ENCODE measurements at places on chromosomes 13 and 19. TPM values are rescaled to one million over a fixed set of nuclear protein-coding genes. Genes with fewer than 3 reads are reported as not detected.

Gene ZNF835
- 11.0 TPM for total RNA-seq

Gene PHLDB3
- 3.4 TPM for total RNA-seq

Gene C5AR1
- 0.31 TPM for total RNA-seq

Gene CYP2A6
- not detected for total RNA-seq

Gene KCNC3
- 5.9 TPM for total RNA-seq

Gene ZNF8
- total RNA-seq, result 27.5 TPM

Gene NCR1
- total RNA-seq, result not detected

Gene TMEM86B
- total RNA-seq, result 4.4 TPM

Gene U2AF2
- 76.7 TPM for total RNA-seq

Gene BCL3
- total RNA-seq, result not detected

Gene ELANE
- not detected for total RNA-seq

Gene CCL25
- total RNA-seq, result not detected

Gene BST2
- total RNA-seq, result 1.6 TPM

Gene DYRK1B
- 30.4 TPM for total RNA-seq

Gene DAPK3
- total RNA-seq, result 62.6 TPM

Gene TLE2
- total RNA-seq, result 11.3 TPM

Gene CEACAM8
- total RNA-seq, result not detected

Gene LMO7
- 275 TPM for total RNA-seq

Gene PNMA8B
- total RNA-seq, result 14.4 TPM

Gene NCCRP1
- not detected for total RNA-seq

Gene ZIC5
- 1.3 TPM for total RNA-seq

Gene PSG1
- total RNA-seq, result not detected

Gene ZNF534
- total RNA-seq, result 9.4 TPM

Gene PRR19
- total RNA-seq, result 2.8 TPM

Gene SIGLEC10
- total RNA-seq, result 1.9 TPM

Gene KCNN1
- total RNA-seq, result 37.6 TPM

Gene CDC16
- total RNA-seq, result 98.9 TPM

Gene DAND5
- not detected for total RNA-seq

Gene S1PR5
- not detected for total RNA-seq

Gene USE1
- total RNA-seq, result 19.4 TPM

Gene PGLYRP2
- not detected for total RNA-seq

Gene CYP2S1
- total RNA-seq, result not detected

Gene ZNF17
- 57.9 TPM for total RNA-seq

Gene UNC13A
- total RNA-seq, result 48.5 TPM

Gene PPM1N
- total RNA-seq, result 0.94 TPM

Gene IL17D
- 8.5 TPM for total RNA-seq

Gene ZNF560
- 0.63 TPM for total RNA-seq

Gene LHB
- not detected for total RNA-seq

Gene ZNF442
- 6.6 TPM for total RNA-seq

Gene DCUN1D2
- total RNA-seq, result 40.4 TPM

Gene OR7G1
- not detected for total RNA-seq

Gene PLVAP
- total RNA-seq, result 2.2 TPM

Gene RAX2
- not detected for total RNA-seq

Gene TSSK6
- total RNA-seq, result 1.3 TPM

Gene KLK2
- total RNA-seq, result not detected

Gene LILRB2
- total RNA-seq, result not detected

Gene KLK4
- total RNA-seq, result not detected

Gene SYT5
- 47.9 TPM for total RNA-seq

Gene GPC5
- 8.1 TPM for total RNA-seq

Gene ACP7
- total RNA-seq, result not detected

Gene EBI3
- total RNA-seq, result not detected

Gene VSTM2B
- 18.8 TPM for total RNA-seq

Gene CEACAM3
- not detected for total RNA-seq

Gene MEDAG
- total RNA-seq, result 0.31 TPM

Gene ANGPTL4
- 0.63 TPM for total RNA-seq
